ENCODE measurements at places on chromosomes 16 and 17.

- peak; percentile 80 for DNase-seq
These were observed 3.9 kb downstream of the CDH11 start for GRCh38 chr16:65117811-65118448.

- no peak for DNase-seq
These were observed 92.0 kb upstream of the CCL2 start for GRCh38 chr17:34163123-34163522.

- no peak for DNase-seq
These were observed 1.7 kb downstream of the JPH3 start for GRCh38 chr16:87603684-87604633.

GRCh38 chr17:30199600-30199999 is 35.9 kb downstream of the SLC6A4 start:
- no peak for DNase-seq

DNA sequence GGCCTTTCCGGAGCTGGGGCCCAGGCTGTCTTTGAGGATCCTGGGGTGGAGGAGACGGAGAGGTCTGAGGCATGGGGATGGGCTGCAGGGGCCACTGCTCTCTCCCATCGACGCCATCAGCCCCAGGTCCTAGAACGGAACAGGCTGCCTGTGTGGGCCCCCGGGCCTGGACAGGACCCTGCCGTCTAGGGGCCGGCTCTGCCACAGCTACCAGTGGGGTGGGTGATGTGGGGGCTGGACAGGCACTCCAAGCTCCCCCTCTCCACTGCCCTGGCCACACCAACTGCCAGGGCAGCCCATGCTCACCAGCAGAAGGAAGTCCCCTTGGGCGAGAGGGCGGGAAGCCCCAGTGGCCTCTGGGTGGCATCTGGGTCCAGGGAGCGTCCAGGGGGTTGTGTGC is 37.8 kb downstream of the ENGASE start:
- DNase-seq, result no peak
